ENCODE measurements at places on chromosomes 5 and 9. TPM values are rescaled to one million over a fixed set of nuclear protein-coding genes. Genes with fewer than 3 reads are reported as not detected.

ADAMTS13 gene
- 2.4 TPM for total RNA-seq

GRCh38 chr9:93699650-93700049 lies 123.3 kb downstream of the PHF2 start:
- DNase-seq = no peak

DNA sequence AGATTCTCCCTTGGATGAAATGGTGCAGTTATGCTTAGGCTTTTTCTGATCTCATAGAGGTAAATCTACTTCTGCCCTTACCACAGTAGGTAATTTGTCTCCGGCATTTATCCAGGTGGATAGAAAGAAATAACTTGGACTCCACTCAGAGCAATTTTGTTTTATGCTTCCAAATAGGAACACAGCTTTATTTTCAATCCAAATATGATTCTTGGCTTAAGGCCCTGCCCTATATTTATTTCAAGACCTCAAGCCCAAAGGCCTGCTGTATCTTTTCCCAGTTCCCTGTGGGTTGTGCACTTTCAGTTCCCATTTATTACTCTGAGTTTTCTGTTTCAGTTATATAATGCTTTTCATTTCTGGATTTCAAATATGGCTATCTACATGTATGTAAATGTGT lies 274.2 kb upstream of the SMC2 start:
- DNase-seq = no peak

DNA sequence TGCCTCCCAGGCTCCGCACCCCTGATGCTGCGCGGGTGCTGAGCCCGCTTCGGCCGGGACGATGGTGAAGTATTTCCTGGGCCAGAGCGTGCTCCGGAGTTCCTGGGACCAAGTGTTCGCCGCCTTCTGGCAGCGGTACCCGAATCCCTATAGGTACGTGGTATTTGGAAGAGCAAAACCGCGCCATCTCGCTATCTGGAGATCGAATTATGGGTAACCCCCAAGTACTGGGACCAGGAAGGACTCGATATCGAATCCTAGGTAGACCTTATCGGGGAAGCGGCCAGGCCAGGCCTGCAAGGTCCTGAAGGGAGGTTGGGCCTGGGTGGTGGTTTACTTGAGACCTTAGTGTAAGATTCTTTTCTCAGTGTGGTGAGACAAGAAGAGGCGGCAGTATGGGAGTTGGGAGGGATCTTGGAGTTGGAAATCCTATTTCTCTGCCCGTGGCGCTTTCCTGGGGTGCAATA lies 359 bp downstream of the PRELID1 start:
- no peak for DNase-seq

GRCh38 chr9:2216591-2216990 lies 201.4 kb downstream of the SMARCA2 start:
- DNase-seq = no peak

All from naive thymus-derived CD4-positive, alpha-beta T cell (primary cell).